ENCODE measurements at places on chromosomes 1 and 21. TPM values are rescaled to one million over a fixed set of nuclear protein-coding genes. Genes with fewer than 3 reads are reported as not detected.

Gene RGS8
- not detected for total RNA-seq

Gene LCE1B
- total RNA-seq = not detected

Gene THBS3
- 94.1 TPM for total RNA-seq

Gene UQCRHL
- total RNA-seq = 1.5 TPM

Gene CADM3
- 0.33 TPM for total RNA-seq

Gene ALPL
- 0.36 TPM for total RNA-seq

Gene LIN9
- total RNA-seq = 1.9 TPM

Gene KRTAP13-2
- not detected for total RNA-seq

Gene RGS7
- total RNA-seq = 1.0 TPM

Gene FNBP1L
- 8.7 TPM for total RNA-seq

Gene IL20
- total RNA-seq = not detected

Gene HAO2
- total RNA-seq = not detected

Gene SYT2
- under 0.01 TPM for total RNA-seq

Gene F13B
- total RNA-seq = not detected

Gene PGLYRP3
- total RNA-seq = not detected

Gene ISG15
- 33.9 TPM for total RNA-seq

Gene OR2M4
- not detected for total RNA-seq

Gene RYR2
- total RNA-seq = not detected

Gene LMOD1
- 22.2 TPM for total RNA-seq

Gene BRDT
- total RNA-seq = not detected

Gene GBP2
- total RNA-seq = 24.2 TPM

Gene TARS2
- 21.5 TPM for total RNA-seq

Gene CD1E
- total RNA-seq = not detected

Measured in smooth muscle cell of the pulmonary artery (primary cell).